ENCODE measurements at places on chromosomes 4 and X.

DNA sequence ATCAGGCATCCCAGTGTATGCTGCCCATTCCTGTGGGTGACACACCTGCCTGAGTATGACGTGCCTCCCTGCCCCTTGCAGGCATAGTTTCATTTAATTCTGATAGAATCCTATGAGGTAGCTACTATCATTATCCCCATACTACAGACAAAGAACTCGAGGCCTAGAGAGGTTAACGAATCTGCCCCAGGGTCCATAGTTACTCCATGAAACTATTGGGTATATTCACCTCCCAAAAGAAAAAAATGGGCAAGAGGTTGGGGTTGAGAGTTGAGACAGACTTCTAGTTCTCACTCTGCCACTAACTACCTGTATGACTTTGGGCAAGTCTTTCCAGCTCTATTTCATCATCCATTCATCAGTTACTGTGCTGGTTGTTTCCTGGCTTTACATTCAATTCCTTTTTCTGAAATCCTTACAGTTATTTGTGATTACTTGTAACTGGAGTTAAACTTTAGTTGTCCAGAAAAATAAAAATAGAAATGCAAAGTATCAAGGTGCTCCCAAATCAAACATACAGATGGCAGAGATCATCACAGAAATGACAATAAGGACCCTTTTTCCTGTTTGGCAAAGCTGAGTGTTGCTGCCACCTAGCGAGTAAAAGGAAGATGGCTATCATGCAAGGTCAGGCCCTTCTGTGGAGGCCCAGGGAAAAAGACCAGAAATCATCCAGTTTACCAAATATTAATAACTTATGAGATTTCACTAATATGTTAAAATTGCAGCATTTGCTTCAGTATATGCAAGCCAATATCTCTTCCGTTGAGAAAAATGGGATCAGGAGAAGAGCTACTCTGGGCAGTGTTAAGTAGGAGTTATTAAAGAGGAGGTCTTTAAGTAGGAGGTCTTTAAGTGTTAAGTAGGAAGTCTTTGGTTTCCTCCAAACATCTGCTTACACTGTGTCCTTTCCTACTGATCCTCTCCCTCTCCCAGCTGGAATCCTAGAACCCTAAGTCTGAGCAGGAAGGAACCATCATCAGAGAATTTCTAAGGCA lies 17.1 kb upstream of the MAP7D3 start:
- peak; percentile 36 for DNase-seq

DNA sequence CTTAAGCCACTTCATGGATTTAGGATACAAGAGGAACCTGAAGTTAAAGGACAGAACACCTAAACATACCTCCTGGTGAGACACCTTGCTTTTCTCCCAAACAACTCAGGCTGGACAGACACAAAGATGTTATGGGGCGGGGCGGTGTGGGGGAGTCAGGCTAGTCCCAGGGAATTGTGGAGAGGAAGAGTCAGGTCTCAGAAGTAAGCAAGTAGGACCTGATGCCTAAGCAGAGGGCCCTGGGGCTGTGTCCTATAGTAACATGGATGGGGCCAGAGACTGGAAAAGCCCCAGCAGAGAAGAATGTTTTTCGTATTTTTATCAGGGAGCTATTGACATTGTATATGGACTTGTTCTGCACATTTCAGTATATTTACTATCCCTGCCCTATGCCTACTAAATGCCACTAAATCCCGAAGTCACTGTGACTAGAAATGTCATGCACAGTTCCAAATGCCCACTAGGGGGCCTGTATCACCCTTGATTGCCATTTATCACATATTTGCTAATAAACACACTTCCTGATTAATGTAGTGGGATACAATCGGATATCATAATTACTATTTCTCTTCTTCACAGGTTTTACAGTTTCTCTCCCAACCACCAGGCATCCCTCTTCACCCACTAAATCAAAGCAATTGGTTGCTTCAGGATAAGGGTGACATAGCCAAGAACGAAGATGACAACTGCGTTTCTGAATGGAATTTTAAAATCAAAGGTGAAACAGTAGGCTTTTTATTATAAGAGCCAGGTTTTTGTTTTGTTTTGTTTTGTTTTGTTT lies 23.8 kb upstream of the ARHGAP10 start:
- peak; percentile 47 for DNase-seq

DNA sequence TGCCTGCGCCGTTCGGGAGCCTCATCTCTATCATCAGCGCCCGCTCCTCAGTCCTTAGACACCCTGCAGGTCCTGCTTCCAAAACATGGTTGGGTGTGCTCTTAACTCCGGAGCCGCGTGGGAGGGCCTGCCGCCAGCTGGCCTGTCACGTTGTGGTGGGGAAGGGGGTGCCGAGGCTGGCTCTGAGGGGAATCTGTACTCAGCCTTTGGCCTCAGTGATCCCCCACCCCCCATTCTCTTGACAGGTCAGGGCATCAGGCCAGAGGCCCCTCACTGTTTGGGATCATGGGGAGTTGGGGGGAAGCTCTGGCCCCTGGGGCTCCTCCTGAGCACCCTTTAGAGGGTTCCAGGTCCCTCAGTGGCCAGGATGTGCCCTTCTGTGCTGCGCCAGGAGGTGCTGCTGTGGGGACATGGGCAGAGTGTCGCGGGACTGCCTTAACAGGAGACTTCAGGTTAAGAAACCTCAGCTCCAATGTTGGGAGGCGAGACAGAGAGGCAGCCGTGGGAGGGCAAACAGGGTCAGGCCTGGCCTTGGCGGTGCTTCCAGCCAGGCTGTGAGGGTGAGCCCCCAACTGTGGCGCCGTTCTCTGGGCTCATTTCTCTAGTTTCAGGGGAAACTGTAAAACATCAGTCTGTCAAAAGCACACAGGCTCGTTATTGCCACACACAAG lies 33.5 kb downstream of the TRMT44 start:
- no peak for DNase-seq

DNA sequence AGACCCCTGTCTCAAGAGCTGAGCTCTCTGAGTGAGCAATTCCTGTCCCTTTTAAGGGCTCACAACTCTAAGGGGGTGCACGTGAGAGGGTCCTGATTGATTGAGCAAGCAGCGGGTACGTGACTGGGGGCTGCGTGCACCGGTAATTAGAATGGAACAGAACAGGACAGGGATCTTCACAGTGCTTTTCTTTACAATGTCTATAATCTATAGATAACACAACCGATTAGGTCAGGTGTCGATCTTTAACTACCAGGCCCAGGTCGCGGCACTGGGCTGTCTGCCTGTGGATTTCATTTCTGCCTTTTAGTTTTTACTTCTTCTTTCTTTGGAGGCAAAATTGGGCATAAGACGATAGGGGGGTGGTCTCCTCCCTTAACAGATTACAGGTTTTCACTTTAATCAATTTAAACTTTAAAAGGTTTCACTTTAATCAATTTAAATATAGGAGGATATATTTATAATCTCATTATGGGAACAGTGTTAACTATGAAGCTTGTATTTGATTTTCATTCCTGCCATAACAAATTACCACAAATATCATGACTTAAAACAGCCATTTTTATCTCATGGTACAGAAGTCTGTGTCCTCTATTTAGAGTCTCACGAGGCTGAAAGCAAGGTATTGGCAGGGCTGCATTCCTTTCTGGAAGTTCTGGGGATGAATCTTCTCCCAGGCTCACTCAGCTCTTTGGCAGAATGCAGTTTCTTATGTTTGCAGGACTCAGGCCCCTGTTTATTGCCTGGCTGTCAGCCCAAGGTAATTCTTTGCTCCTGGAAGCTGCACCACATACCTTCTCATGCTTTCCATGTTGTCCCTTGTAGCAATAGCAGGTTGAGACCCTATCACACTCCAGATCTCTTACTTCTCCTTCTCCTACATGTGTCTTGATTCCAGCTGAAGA lies 5.2 kb downstream of the SPATA4 start:
- no peak for DNase-seq

- no peak for DNase-seq
These were observed 407.9 kb downstream of the HNRNPD start for GRCh38 chr4:81965911-81966310.

DNA sequence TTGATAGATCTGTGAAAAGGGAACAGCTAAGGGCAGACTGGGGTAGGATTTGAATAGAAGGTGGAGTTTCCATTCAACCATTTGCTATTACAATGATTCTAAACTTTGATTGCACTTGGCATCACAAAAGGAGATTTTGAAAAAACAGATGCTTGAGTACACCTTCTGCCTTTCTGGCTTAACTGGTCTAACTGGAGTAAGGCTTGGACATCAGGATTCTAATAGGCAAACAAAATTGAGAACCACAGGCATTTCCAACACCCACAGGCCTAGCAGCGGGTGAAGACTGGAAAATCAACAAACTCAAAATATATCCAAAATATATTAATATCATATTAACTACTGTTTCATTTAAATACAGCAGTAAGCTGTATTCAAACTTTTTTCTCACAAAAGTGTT lies 1.9 kb upstream of the VEGFC start:
- DNase-seq: no peak

DNA sequence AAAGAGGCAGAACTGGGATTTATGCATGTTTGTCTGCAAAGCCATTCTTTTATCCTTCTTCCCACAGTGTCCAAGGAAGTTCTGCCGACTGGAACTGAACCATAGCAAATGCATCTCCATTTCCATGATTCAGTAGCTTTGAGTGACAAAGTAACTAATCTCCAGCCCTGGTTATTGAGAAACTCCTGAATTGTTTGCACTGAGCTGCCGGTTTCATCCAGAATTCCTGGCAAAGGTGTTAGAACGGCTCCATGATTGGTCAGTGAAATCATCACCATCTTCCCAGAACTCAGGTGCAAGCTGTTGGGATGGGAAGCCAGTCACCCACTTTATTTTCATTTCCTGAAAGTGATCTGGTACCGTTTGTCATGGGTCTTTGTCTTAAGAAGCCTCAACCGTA lies 47.0 kb upstream of the SLC34A2 start:
- DNase-seq: no peak

- no peak for DNase-seq
These were observed 58.1 kb upstream of the ADRA2C start for GRCh38 chr4:3708103-3708510.

GRCh38 chr4:111572470-111572869 lies 572.8 kb upstream of the FAM241A start:
- DNase-seq: no peak

DNA sequence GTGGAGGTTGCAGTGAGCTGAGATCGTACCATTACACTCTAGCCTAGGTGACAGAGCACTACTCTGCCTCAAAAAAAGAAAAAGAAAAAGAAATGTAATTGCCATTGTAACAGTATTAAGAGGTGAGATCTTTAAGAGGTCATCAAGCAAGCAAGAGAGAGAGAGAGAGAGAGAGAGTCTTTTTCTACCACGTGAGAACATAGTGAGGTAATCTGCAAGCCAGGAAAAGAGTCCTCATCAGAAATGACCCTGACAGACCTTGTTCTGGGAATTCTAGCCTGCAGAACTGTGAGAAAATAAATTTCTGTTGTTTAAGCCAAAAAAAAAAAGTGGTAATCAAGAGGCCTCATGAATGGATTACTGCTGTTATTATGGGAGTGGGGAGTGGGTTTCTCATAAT lies 14.9 kb downstream of the GPKOW start:
- DNase-seq: no peak

DNA sequence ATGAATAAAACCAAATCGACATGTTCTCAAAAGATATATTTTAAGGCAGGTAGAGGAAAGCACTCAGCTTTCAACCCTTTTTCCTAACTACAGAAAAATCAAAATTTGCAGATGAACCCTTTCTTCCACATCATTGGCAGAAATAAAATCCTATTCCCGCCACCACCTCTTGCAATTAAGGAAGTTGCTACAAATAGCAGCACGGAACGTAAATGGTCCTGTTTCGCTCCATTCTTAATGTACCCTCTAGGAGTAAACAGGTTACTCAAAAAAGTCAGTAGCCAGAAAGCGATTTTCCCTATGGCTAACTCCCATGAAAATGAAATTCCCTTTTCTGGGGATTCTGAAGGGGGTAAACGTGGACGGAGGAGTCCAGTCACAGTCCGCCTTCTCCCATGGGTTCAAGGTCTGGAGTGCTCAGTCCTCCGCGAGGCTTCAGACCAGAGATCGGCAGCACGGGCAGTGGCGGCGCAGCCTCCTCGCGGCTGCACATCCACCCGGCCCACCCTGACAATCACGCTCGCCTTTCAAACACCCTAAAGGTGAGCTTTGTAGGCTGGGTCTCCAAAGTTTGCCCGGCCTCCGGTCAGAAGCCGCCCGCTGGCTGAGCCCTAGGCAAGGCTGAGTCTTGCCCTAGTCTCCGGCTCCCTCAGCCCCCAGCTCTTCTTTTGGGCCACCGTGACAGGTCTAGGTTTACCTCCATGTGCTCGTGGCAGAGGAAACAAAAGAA lies 1.8 kb downstream of the ATP11C start:
- no peak for DNase-seq

DNA sequence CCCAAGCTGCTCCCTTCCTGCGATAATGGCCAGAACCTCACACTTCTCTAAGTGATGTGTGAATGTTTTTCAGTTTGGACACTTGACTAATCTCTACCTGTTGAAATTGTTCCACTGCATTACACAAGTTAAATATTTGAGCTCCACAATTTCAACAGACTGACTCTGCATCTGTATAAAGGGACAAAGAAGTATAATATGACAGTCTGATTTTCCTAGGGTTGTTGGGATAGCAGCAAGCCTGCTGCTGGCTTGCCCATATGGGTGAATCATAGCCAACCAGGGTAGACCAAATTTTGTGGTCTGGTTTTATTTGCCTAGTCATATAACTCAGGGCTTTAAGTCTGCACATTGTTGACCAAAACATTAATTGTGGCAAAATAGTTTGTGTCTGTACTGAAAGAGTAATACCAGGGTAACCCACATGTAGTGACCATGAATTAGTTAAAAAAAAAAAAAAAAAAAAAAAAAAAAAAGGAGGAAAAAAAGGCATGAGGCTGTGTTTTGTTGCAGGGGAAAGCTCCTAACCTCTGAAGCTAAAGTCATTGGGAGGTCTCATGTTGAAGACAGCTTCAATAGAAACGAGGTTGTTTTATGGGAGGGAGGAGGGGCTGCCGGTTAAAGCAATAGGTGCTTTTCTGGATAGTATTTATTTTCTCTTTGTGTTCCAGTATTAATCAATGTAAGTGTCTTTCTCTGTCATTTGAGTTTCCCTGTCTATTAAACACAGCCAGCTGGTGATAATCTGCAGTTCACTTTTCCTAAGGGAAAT lies 534.2 kb downstream of the RAB28 start:
- DNase-seq: no peak

GRCh38 chrX:38365954-38366353 lies 13.6 kb downstream of the OTC start:
- no peak for DNase-seq

DNA sequence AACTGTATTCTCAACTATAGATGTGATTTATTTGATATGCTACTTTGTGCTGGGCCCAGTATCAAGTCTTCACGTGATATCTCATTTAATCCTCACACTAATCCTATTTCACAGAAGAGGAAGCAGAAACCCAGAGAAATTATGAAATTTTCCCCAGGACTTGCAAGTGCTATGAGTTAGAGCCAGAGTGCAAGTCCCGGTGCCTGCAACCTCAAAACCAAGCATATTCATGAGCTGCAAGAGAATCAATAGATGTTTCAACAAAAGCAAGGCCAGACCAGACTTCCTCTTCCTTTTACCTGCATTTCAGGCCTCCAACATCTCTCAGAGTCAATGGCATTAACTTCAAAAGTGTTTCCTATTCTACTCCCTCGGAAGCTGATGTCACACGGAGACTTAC lies 92.2 kb upstream of the GATB start:
- no peak for DNase-seq

- DNase-seq: no peak
These were observed 10.1 kb upstream of the CPLX1 start for GRCh38 chr4:836003-836511.

Data from effector memory CD8-positive, alpha-beta T cell (primary cell).